Stimulated activated CD4-positive, alpha-beta T cell treated with anti-CD3 and anti-CD28 coated beads, Interleukin-4, amount 100 ng/mL, for 4 hours (primary cell): ENCODE measurements at places on chromosomes 5 and 9.

DNA sequence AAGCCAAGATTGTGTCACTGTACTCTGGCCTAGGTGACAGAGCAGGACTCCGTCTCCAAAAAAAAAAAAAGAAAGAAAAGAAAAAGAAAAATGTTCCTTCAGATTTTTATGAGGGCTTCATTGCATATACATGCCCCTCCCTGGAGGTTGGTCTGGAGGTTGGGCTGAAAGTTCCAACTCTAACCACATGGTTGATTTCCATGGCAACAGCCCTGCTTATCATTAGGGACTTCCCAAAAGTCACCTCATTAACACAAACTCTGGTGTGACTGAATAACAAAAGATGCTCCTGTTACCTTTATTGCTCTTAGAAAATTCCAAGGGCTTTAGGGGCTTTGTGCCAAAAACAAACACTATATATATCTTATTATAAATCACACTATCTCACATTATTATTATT is 113.8 kb downstream of the TMC1 start:
- DNase-seq = no peak

DNA sequence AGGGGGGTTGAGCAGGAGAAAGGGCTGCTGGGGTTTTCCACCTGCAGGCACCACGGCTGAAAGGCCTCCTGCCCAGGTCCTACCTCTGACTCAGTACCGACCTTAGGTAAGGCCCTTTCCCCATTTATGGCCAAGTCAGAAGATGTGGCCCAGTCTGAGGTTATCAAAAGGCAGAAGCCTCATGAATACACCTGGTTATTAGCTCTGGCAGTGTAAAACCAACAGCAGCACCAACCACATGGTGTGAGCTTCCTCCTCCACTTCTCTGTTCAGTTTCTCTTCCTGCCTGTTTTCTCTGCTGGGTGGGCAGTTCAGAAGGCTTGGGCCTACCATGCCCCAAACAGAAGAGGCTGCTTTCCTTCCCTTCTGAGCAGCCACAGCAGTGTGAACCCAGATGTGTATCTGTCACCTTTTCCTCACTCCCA is 86.9 kb downstream of the UGCG start:
- no peak for DNase-seq

- no peak for DNase-seq
These were observed 7.5 kb downstream of the UNC5A start for GRCh38 chr5:176817841-176818377.

DNA sequence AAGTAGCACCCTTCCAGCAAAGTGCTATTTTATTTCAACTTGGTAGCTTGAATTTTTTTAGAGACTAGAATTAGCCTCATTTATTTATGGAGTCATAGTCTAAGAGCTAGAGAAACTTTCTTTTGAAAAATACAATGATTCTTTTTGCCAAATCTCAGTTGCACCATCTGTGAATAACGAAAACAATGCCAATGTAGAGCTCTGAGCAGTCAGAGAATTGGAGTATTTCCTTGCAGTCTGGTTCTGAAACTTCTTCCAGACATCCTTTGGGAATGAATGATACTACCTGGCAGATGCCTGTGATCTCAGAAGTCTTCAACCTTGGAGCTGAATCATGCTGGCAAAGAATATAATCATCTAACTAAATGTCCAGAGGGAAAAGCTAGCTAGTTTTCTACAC is 511.5 kb upstream of the CYLC2 start:
- no peak for DNase-seq

- DNase-seq = peak; percentile 6
These were observed 6.6 kb downstream of the TJP2 start for GRCh38 chr9:69180670-69181069.

DNA sequence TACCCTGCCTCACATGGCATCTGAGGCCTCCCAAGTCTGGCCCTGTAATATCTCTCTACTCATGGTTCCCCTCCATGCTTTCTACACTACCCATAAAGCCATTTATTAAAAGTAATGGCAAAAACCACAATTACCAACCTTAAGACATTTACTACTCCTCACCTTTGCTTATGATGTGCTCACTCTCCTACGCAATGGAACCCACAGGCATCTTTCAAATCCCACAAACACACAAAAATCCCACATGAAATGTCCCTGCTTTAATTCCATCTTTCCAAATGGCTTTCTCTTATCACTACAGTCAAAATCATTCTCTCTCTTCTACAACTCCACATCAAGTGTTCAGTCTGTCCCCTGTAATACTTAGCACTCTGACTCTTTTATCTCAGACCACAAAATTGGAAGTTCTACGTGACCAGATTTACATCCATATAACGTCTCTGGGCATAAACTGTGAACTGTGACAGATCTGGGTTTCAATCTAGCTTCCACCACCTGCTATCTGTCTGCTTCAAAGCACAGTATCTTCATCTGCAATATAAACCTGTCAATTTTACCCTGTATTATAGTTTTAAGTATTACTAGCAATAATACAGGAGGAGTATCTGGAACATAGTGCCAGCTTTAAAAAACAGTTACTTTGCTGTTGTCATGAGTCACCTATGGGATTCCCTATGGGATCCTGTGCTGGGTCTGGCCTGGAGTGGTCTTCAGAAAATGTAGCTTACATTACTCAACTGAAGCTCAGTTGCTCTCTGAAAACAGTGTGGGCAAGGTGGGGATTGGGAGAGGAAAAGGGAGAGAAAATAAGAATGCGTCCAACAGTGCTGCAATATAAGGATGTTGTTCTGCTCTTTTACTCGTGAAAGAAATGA is 137.1 kb upstream of the TRIM32 start:
- no peak for DNase-seq
